ENCODE measurements at places on chromosomes 11 and 22.

GRCh38 chr11:12111549-12112520 lies 1.4 kb downstream of the MICAL2 start:
- DNase-seq, result no peak

DNA sequence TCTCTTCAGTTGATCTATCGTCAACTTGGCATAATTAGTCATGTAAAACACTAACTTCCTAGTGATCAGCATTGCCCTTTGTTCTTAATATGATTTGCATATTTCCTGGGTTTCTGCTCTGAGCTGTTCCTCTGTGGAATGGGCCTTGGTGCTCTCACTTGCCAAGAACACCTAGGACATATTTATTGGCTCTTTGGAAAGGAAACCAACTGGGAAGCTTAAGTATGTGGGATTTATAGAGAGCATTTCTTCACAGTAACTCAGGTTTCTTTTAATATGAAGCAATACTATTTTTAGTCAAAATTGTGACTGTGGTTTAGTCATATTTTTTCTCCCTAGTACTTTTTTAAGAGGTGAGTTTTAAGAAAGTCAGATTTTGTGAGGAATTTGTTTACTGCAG lies 28.8 kb downstream of the FAT3 start:
- DNase-seq, result no peak

DNA sequence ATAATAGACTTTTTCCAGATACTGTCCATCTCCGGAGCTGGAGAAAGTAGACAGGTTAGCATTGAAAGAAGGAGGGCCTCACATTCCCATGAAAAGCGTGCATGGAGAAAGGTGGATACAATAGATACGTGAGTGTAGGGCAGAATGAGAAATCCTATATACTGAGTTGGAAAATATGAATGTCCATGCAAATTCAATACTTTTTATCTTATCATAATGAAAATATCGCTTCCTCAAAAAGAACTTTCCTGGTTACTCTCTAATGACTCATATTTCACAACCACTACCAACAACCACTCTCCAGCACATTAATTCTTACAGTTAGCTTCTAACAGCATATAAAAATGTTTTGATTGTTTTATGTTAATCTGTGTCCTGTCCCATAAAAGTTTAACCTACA lies 22.0 kb upstream of the MS4A6A start:
- DNase-seq, result no peak

DNA sequence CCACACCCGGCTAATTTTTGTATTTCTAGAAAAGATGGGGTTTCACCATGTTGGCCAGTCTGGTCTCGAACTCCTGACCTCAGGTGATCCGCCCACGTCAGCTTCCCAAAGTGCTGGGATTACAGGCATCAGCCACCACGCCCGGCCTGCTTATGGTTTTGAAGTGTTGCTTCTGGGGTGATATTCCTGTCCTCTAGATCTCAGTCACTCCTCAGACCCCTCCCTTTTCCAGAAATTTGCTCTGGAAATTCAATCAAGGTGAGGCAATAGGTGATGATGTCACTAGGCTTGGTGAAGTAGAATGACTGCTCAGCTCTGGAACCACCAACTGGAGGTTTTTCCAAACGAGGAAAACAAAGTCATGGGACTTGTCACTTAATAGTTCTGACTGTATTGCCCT lies 36.6 kb upstream of the CREB3L1 start:
- no peak for DNase-seq

DNA sequence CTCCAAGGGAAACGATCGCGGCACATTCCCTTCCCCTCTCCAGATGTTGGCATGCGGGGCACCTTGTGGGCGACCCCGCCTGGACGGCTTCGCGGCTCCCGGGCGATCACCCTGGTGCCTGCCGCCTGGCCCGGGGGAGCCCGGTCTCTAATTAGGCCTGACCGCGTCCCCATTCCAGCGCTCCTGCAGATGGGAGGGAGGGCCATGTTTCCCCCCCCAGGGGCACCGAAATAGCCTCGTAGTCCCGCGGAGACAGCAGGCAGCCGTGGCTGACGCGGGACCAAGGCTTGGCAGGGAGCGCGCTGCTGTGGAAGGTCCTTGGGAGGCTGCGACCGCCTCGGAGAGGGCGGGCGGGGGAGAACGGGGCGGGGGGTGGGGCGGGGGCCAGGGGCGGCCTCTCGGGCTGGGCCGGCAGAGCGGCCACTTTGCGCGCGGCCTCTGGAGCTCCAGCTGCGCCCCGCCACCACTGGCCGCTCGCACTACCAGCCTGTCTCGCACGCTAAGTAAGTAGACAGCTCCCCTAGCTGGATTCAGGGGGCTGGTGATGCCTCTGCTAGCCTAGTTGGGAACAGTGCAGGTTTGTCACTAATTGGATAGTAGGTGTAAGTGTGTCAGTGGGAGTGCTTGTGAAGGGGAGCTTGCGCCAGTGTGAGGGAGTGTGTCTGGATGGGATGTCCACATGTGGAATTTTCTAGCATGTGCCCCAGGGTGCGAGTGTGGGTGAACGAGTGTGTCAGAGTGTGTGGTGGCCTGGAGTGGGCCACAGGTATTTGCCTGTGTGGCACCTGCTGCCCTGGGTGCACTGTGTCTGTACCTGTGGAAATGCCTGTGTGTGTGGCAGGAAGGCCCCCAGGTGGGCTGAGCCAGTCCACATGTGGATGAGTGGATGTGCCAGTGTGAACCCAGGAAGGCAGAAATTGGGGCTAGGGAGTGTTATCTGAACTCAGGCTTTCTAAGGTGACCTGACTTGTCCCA lies at the start of gene INSC:
TSS of gene INSC (plus strand) at position 423 of the 975 bp plus-strand sequence. CDS start 34,252 bp downstream, outside the sequence.
- no peak for DNase-seq

DNA sequence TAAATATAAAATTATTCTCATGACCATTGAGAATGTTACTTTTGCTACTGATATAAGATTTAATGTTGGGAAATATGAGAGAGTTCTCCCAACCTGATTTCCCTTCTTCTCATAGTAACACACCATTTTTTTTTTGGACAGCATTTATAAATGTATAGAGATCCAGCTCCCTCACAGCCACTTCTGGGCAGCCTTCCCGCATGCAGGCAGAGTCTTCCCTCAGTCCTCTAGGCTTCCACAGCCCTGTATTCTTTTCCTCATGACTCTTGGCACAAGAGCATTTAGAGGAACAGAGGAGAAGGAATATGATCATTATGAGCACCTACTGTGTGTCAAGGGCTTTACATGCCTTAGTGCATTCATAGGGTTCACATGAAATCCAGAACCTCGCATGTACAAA lies 9.0 kb downstream of the DTX4 start:
- DNase-seq, result no peak

GRCh38 chr11:67357831-67358670 lies 4.7 kb upstream of the POLD4 start:
- DNase-seq, result no peak

- DNase-seq, result no peak
Observed at GRCh38 chr11:134785059-134785458, 373.0 kb upstream of the B3GAT1 start.

GRCh38 chr22:30564761-30565119 lies 9.7 kb downstream of the GAL3ST1 start:
- no peak for DNase-seq

GRCh38 chr11:117654281-117655255 lies 142.4 kb downstream of the DSCAML1 start:
- no peak for DNase-seq

GRCh38 chr11:5394091-5394490 lies 10.5 kb downstream of the OR51M1 start:
- DNase-seq, result no peak

DNA sequence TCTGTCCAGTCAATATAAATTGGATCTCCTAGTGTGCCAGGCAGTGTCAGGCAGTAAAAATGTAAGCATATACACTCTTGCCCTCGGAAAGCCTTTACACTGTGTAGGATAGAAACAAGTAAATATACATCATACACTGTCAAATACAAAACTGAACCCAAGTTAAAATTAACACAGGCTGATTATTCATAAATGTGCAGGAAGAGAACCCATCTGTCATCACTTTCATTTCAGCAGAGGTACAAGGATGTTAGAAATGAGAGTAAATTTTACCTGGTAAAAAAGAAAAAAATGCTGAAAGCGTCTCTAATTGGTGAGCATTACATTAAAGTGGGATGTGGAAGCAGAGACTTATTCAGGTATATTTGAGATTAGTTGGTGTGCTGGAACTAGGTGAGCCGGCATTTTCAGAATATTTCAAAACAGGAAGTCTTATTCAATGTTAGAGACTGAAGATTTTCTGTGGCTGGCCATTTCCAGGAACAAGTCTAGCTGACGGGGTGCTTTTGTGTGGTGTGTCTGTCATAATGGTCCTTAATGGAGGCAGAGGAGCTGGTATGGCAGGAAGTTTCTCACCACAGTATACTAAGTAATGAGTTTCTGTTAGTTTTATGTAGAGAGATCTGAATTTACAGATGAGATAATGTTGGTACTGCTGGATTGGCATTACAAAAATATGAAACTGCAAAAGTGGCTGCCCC lies 192.6 kb downstream of the CASP12 start:
- peak; percentile 26 for DNase-seq

DNA sequence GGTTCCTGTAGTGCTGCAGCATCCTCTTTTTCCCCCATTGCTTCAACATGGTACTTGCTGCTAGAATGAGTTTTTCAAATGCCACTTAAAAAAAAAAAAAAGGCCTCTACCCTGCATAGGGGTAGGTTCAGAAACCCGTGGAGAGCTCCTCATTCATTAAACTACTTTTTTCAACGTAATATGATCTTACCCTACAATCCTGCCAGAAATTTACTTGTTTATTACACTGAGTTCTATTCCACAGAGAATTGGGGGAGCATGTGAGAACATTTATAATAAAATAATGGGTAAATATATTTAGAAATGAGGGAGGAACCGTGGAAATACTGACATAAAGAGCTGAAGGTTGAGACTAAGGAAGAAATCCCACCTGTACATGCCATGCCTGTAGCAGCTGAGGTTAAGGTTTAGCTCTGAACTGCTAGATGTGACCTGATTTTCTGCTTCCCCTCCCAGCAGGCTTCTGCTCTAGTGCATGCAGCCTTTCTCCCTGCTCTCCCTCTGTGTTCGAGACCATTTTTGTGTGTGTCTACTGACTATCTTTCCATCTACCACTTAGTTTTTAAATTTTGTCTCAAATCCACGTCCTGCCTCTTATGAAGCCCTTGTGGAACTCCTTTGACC lies 225.7 kb downstream of the DDX10 start:
- no peak for DNase-seq

Measured in SK-MEL-5 (cell line).